RPMI7951 (cell line): ENCODE measurements at places on chromosomes 12 and 14. TPM values are rescaled to one million over a fixed set of nuclear protein-coding genes. Genes with fewer than 3 reads are reported as not detected.

DNA sequence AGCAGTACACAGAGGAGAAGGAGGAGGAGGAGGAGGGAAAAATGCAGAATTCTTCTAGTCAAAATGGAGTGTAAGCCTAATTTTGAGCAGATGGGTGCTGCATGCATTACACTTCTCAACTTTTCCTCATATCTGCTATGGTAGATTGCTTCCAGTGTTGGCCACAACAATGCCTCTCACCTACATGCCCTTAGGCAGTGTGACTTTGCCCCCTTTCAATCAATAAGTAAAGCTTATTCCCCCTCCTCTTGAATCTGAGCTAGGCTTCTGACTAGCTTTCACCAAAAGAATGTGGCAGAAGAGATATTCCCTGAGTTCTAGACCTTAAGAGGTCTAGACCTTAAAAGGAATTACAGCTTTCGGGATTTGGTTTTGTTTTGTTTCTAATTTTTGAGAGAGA lies 3.2 kb upstream of the METTL3 start:
- DNase-seq: no peak

The MGP gene
- 5.9 and 7.9 TPM in 2 replicates for total RNA-seq

GRCh38 chr14:34219661-34220377 lies 242.2 kb downstream of the SPTSSA start:
- DNase-seq: no peak

- no peak for DNase-seq
These were observed 44.6 kb upstream of the ISM2 start for GRCh38 chr14:77543240-77543551.

DNA sequence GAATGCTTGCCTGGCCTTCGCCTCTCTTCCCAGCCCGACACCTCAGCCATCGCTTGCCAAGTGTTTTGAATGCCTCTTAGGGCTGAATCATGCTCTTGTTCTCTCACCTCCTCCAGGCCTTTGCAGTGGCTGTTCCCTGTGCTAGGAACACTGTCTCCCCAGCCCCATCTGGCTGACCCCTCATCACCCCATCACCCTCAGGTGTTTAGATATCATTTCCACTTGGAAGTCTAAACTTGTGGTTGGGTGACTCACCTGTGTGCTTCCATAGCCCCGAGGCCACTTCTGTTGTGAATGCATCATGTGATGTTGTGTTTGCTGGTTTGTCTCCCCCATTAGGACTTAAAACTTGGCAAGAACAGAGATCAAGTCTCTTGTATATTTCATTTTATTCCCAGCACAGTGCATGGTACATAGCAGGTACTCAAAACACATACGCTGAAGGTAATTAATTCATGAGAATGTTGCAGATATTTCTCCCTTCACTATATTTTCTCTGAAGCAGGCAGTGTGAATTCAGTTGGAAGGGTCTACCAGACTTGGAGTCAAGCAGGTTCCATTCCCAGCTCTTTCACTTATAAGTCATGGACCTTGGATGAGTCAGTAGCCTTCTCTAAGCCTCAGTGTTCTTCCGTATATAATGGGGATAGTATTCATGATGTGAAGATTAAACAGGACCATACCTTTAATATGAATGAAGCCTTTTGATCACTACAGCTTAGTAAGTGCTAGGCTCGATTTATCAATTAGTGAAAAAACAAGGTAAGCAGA lies 67.8 kb downstream of the HRK start:
- DNase-seq: peak; percentile 59

The NID2 gene
- total RNA-seq: 29.8 and 35.0 TPM in 2 replicates
